NB4 (cell line): ENCODE measurements at places on chromosomes 4 and X.

DNA sequence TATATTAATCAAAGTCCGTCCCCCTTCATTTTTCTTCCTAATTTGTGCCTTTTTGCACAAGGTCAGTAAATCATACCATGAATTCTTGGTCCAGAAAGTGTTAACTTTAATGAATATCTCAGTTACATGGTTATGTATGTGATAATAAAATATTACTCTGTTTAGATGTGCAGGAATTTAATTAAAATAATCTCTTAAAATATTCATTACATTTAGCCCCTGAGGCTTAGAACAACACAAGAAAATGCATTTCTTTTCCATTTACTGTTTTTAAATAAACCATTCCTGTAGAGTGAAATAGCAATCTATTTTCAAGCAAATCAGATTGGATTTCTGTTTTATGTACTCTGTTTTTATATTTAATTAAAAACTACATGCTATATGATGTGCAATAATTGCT is 17.6 kb downstream of the MAB21L2 start:
- no peak for DNase-seq

DNA sequence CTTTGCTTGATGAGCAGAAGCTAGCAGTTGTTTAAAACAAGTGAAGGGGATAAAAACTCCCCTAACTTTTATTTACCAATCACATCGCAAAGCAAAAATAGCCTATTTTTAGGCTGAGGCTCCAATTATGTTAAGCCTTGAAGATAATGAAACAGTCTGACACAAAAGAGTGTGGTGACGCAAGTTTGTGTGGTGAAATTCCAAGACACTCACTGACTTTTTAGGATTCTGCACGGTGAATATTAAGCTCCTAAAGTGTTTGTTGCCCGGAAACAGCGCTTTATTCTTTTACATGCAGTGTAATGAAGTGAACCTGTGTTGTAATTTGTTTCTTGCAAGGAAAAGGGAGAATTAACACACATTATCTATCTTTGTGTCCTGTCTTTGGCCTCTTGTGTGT is 74.8 kb downstream of the POLA1 start:
- no peak for DNase-seq

GRCh38 chrX:153706799-153707198 is 17.4 kb downstream of the BCAP31 start:
- DNase-seq = no peak

- DNase-seq = no peak
Observed at GRCh38 chrX:17292111-17292527, 82.9 kb upstream of the NHS start.

DNA sequence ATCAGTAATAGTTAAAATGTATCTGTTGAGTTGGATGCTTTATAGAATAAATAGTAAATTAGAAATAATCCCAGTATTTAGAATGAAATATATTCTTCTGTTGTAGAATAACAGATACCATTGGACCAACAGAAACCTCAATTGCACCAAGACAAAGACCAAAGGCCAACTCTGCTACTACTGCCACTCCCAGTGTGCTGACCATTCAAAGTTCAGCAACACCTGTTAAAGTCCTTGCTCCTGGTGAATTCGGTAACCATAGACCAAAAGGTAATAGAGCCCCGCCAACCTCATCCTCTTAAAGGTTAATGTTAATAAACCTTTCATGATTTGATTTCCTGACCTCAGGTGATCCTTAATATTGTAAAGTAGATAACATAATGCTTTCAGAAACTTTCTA is 73.8 kb downstream of the PAQR3 start:
- DNase-seq = no peak

GRCh38 chr4:11489453-11490083 is 60.9 kb upstream of the HS3ST1 start:
- no peak for DNase-seq

GRCh38 chrX:121763671-121764070 is 716.3 kb downstream of the GLUD2 start:
- no peak for DNase-seq

DNA sequence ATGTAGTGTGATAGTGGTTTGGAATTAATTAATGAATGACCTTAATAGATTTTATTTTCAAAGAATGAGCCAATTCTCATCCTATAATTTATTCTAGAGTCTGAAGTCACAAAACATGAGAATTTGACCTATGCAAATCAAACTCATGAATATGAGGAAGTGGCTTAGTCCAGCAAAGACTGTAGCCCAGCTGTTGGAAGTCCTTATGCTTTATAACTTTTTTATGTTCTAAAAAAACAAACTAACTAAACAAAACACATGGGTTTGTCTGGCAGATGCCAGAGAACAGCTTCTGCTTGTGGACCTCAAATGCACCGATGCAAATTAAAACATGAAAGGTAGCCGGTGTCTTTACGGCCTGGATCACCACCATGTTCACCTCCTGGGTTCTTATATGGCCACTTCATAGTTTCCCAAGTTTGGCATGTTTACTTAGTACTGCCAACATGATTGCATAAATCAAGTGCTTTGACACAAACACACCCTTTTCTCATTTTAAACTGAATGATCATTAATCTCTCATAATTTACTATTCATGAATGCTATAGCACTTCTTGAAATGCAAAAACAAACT is 277.4 kb downstream of the PAPSS1 start:
- DNase-seq = no peak

- DNase-seq = no peak
Observed at GRCh38 chrX:141469469-141469868, 115.1 kb downstream of the SPANXA1 start.

GRCh38 chr4:106914223-106914622 is 121.9 kb downstream of the DKK2 start:
- no peak for DNase-seq

GRCh38 chr4:85514117-85514516 is 39.2 kb downstream of the ARHGAP24 start:
- no peak for DNase-seq

- DNase-seq = no peak
Observed at GRCh38 chrX:23494741-23495140, 160.1 kb downstream of the PTCHD1 start.

GRCh38 chr4:172480471-172480870 is 667.3 kb downstream of the GALNTL6 start:
- no peak for DNase-seq

GRCh38 chr4:37615720-37616063 is 70.5 kb downstream of the RELL1 start:
- no peak for DNase-seq

GRCh38 chr4:121701263-121701662 is 4.5 kb upstream of the ANXA5 start:
- DNase-seq = no peak

DNA sequence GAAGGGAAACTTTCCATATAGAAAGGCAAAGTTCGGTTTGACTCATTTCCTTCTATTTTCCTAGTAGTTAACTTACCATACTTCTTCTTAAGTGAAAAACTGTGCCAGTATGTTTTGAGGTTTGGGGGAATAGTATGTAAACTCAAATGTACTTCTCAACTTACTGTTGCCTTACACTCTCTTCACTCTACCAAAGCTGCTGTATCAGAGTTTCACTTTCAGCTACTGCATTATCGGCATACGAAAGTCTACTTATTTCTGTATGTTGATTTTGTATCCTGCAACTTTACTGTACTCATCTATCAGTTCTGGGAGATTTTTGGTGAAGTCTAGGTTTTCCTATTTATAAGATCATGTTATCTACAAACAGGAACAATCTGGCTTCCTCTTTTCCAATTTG is 932.7 kb downstream of the FAT4 start:
- no peak for DNase-seq

DNA sequence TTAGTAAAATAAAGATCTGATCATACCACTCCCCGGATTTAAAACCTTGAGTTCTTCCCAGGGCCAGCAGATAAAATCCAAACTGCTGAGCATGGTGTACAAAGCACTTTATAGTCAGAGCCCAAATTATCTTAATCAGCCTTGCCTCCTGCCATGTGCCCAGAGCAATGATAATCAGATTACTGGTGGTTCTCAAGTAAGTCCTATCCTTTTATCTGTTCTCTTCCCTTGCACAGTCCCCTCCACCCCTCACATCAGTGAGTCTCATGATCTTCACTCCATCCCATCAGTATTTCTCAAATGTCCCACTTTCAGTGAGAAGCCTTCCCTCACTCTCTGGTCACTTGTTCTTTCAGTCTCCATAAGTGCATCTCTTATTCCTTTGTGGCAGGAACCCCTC is 22.7 kb downstream of the INTS6L start:
- no peak for DNase-seq

GRCh38 chr4:118741301-118741855 is 56.2 kb downstream of the METTL14 start:
- DNase-seq = no peak

- DNase-seq = no peak
Observed at GRCh38 chr4:6495296-6495590, 22.8 kb upstream of the PPP2R2C start.

GRCh38 chr4:150283689-150284088 is 205.4 kb downstream of the DCLK2 start:
- DNase-seq = no peak

GRCh38 chr4:22323691-22324090 is 192.2 kb downstream of the ADGRA3 start:
- no peak for DNase-seq

DNA sequence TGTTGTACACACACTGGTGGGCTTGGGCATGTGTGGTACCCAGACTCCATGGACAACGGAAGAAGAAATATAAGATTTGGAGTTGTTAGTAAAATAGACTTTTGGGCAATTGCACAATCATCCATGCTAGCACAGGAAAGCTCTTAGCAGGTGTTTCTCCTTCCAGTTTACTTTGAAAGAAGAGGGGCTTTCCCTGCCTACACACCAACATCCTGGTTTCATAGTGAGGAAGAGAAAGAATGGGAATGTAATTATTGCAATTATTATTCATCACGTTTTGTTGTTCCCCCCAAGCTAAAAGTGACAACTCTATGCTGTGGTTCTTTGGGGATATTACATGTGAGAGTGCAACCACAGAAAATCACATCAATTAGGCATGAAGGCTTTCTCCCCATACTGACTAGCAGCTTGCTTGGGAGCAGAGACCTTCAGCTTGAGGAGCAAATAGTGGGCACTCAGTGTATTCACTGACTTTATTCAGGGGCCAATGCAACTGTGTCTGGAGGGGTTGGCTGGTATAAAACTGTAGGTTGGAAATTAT is 57.2 kb upstream of the PUDP start:
- no peak for DNase-seq
